ENCODE measurements at places on chromosomes 2 and 18.
A peak's percentile ranks its signal among the peaks of the same experiment; 100 is the strongest.

GRCh38 chr2:226115102-226115831 lies 684.4 kb downstream of the IRS1 start:
- peak; percentile 79 for DNase-seq

DNA sequence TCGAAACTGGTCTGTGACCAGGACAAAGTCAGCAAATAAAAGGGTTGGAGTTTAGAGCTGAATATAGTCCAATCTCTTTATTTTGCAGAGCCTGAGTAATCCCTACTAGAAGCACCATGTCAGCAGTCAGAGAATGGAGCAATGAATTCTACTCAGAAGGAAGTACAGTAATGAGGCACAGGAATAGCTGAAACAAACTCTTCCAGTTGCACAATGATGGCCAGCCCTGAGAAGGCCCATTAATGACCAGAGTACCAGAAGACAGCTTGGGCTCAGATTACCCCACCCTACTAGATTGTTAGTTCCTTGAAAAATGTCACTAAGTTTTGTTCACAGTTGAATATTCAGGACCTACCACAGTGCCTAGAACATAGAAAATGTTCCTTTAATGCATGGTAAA lies 40.3 kb upstream of the SCG2 start:
- peak; percentile 16 for DNase-seq

DNA sequence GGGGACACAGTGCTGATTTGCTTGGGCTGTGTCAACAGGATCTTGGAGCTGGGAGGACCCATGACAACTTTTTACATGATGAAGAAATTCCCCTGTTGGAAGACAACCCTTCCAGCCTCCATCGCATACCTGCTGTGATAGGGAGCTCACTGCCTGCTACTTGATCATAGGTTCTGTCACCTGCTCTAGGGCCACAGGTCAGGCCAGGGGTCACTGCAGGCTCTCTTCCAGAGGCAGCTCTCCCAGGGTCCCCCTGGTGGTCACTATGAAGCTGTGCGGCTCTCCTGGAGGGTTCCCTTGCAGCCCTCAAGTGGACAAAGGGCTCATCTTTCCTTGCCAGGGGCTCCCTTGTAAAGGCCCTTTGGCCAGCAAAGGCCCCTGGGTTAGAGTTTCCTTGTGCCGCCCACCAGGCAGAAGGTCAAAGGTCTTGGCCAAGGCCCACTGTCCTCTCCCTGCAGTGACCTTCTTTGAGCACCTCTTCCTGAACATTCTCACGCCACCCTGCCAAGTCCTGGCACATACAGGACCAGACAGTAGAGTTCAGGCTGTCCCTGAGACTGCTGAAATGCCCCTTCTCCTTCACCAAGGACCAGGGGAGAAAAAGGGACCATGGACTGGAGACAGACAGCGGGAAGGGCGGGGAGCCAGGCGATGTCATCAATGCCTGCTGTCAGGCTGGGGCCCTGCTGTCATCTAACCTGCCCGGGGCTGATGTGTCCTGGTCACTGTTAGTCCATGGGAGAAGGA lies 345.1 kb downstream of the DYSF start:
- DNase-seq: no peak

- no peak for DNase-seq
These were observed 88.6 kb downstream of the SH3YL1 start for GRCh38 chr2:175161-175786.

- no peak for DNase-seq
These were observed 41.4 kb downstream of the FMNL2 start for GRCh38 chr2:152376385-152376784.

DNA sequence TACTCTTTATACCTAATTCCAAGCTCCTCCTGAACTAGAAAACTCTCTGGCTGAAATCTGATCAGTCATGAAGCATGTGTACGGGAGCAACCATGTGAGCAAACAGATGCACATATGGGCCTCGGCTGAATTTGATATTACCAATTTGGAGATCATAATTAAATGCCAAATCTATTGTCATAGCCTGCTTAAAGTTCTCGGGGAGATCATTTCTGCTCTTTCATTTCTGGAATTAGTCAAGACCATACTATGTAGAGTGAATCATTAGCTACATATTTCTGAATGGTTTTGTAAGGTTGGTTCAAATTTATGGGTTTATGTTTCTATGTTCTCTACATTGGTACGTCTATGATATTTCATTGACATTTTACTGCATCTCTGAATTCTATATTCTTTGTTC lies 205.5 kb downstream of the UBE2E3 start:
- no peak for DNase-seq

DNA sequence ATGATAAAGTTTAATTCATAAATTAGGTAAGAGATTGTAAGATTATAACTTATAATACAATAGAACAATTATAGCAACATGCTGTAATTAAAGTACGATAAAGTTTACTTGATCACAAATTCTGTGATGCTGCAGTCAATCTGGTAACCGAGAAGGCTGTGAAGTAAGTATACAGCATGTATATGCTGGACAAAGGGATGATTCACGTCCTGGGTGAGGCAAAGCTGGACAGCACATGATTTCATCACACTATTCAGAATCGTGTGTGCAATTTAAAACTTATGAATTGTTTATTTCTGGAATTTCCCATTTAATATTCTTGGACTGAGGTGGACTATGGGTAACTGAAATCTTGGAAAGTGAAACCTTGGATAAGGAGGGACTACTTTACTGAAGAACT lies 522.2 kb upstream of the CNTNAP5 start:
- DNase-seq: no peak

GRCh38 chr2:218516614-218517013 lies 51.5 kb downstream of the USP37 start:
- DNase-seq: no peak

DNA sequence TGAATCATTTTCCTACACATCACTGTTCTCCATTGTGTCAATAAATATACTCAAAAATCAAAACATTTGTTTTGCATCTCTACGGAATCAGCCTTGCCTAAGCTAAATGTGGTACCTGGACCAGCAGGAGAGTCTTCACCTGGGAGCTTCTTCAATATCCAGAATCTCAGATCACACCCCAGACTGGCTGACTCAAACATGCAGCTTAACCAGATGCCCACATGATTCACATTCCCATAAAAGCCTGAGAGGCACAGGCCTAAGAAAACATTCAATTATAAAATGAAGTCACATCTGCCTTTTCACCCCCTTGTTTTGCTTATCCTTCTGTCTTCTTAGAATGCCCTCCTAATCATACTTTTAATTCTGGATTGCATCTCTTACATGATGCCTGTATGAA lies 1045.5 kb upstream of the NXPH2 start:
- no peak for DNase-seq

- DNase-seq: no peak
These were observed 368.5 kb downstream of the ZEB2 start for GRCh38 chr2:144151405-144151804.

DNA sequence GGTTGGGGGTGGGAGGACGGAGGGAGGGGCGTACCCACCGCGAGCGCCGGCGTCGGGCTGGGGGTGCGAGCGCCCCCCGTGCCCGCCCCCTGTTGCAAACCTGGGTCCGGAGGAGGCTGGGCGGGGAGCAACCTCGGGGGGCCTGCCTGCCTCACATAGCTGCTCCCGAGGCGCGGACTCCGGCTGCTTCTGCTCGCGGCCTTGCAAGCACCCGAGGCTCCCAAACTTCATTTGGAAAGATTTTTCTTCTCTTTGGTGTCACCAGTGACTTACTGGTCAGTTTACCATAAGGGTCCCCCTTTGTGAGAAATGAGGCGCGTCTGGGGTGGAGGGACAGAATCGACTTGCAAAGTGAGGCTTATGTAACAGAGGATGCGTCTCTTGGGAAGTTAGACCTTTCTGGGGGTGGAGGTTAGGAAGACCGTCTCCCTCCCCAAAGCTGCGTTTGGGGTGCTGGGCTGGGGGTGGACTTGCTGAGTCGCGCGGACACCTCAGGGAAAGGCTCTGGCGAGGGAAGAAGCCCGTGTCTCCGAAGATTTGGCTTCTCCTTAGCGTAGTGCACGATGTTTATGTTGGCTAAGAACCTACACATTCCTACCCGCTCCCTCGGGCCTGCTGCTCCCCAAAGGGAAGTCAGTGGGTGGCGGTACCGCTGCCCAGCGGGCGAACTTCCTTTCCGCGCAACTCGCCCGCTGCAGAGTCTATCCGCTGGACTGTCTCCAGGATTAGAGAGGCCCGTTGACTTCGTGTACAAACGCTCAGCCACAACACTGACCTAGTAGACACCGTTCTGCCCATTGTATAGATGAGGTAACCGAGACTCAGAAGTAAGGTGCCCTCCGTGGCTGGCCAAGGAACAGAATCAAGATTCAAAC lies 559 bp downstream of the TMEM37 start:
- DNase-seq: no peak

DNA sequence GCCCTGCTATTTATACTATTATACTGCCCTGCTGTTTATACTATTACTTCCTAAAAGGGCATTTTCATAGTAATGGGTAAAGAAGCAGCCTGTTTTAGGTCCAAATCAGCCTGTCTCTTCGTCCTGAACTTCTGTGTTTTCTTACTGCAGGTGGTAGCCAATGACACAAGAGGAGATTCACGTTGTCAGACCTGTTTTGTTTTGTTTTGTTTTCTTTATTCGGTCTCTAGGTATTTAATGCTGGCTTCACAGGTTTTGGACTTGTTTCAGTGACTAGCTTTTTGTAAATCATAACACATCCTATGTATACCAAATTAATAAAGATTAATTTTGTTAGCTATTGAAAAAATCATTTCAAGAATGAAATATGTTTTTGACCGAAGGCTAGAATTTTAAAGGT lies 116.4 kb downstream of the MAP3K20 start:
- no peak for DNase-seq

DNA sequence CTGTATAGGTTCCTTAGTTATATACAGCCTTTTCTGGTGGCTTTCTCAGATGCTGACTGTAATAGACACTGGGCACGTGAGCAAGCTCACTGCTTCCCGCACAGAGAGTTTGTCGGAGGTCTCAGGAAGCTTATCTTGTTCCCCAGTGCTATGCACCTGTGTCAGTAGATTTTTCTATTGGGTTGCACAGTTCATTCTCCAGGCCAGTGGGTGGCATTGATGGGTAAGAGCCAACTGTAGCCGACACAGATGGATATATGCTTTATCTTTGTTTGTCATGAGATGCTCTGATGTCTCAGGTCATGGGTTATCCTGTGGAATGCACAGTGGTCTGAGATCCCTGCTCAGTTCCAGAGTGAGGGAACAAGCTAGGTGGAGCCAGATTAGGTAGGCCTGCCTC lies 293.0 kb downstream of the GRB14 start:
- DNase-seq: no peak

DNA sequence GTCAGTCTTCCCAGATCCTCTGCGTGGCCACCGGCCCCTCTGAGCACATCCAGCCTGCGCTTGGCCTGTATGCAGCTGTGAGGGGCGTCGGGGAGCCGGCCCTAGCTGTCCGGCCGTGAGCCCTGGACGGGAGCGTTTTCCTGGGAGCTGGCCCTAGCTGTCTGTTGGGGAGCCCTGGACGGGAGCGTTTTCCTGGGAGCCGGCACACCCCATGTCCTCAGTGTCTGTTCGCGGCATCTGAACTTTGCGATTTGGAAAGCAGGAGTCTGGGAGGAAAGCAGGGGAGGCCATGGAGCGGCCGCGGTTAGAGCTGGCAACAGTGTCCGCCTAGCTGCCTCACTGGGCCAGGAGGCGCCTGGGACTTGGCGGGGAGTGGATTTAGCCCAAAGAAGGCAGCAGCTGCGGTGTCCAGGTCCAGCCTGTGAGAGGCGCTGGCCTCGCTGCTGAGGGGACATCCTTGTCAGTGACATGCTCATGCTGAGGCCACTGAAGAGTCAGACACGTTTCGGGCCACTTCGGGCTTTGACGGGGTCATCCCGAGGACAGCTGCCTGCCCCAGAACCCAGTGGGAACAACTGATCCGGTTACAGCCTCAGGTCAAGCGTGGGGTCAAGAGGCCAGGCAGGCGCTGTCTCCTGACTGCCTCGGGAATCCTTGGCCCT lies 75.8 kb downstream of the KCNG2 start:
- no peak for DNase-seq

- DNase-seq: peak; percentile 97
These were observed 56.7 kb downstream of the ALPK2 start for GRCh38 chr18:58572181-58572580.

GRCh38 chr2:156955701-156956100 lies 301.8 kb upstream of the GALNT5 start:
- no peak for DNase-seq

DNA sequence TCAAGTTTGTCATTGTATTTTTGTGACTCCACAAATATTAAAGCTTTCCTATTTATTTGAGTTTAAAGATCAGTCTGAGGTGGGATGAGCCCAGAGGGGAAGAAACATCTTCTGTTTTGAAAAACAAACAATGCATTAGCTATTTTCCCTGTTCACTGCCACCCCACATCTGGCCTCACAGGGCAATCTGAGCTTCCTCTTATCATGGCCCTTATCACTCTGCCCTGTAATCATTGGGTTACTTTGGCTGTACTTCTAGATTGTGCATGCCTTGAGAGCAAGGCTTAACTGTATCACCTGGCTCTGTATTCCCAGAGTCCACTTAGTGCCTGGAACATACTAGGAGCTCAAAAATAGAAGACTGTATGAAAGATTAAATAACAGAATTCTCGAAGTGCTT lies 241.6 kb upstream of the NT5C1B start:
- DNase-seq: no peak

GRCh38 chr2:103139628-103140268 lies 377.9 kb downstream of the TMEM182 start:
- no peak for DNase-seq

DNA sequence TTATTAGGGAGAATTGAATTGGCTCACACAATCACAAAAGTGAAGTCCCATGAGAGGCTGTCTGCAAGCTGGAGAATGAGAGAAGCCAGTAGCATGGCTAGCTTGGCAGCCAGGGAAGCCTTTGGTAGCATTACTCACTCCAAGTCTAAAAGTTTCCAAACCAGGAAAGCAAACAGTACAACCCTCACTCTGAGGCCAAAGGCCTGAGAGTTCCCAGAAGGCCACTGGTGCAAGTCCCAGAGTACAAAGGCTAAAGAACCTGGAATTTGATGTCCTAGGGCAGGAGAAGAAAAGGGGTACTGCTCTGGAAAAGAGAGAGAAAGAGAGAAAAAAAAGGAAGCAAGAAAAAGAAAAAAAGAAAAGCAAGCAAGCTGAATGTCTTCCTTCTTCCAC lies 318.2 kb downstream of the RND3 start:
- peak; percentile 24 for DNase-seq

Measured in GM04504 (cell line).